ENCODE measurements at places on chromosomes 2 and 18. TPM values are rescaled to one million over a fixed set of nuclear protein-coding genes. Genes with fewer than 3 reads are reported as not detected.
A peak's percentile ranks its signal among the peaks of the same experiment; 100 is the strongest.

- DNase-seq = no peak
These were observed 77.6 kb downstream of the CCDC148 start for GRCh38 chr2:158378926-158379325.

DNA sequence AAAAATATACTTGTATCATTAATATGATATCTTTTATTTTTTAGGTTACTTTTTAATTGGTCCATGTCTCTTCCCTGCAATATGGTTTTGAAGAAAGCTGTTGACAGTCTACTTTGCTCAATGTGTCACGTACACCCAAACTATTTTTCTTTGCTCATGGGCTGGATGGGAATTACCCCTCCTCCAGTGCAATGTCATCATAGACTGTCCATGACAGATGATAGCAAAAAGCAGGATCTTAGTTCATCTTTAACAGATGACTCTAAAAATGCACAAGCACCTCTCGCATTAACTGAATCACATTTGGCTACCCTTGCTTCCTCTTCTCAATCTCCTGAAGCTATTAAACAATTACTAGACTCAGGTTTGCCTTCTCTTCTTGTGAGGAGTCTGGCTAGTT is 112.9 kb upstream of the TTC27 start:
- DNase-seq = no peak

DNA sequence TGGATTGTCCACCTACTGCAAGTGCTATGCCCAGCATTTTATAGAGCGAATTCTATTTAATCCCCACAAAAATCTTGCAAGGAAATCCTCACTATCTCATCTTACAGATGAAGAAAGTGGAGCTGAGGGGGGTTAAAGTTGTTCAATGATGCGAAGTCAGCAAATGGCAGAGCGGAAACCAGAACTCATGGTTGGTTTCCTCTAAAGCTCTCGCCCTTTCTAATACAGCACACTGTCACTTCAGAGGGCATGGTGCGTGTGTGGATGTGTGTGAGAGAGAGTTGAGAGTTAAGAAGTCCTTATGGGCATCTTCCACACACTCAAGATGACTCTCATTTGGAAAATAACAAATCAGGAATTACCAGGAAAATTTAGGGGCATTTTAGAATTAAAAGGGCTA is 78.4 kb downstream of the TGFA start:
- no peak for DNase-seq

DNA sequence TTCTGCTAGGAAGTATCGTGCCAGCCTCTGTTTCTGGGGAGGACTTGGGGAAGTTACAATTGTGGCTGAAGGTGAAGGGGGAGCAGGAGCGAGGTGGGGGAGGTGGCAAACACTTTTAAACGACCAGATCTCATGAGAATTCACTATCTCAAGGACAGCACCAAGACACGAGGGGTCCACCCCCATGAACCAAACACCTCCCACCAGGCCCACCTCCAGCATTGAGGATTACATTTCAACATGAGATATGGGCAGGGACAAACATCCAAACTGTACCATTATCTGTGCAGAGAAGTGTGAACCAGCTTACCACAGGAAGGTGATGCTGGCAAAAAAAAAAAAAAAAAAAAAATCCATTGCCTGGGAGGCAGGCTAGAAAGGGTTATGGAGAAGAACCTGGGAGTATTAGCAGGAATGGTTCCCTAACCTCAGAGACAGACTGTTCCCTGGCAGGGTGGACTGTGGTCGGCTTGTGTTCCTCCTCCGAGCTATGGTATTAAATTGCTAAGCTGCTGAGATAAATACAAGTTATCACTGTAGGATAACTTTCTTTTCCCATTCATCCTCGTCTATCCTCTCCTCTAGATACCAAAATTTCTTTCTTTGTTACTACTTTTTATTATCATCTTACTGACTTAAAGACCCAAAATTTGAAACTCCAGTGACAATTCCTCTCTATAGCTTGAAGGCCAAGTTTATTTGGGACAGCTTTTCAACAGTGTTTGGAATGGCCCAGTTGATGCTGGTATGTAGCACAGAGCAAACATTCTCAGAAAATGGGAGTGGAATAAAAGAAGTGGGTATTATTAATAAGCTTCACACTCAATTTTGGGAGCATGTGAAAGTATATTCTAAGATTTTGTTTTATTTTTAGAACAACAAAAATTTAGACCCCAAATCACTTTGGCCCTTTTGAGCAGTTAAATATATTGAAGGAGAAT is 73.7 kb upstream of the MAP3K20 start:
- no peak for DNase-seq

- peak; percentile 87 for DNase-seq
These were observed 84.7 kb upstream of the NEDD4L start for GRCh38 chr18:57959278-57959677.

GRCh38 chr2:227479865-227480475 is 8.0 kb downstream of the AGFG1 start:
- peak; percentile 56 for DNase-seq

- no peak for DNase-seq
These were observed 9.2 kb downstream of the SLC39A10 start for GRCh38 chr2:195666113-195666712.

GRCh38 chr2:46076251-46076650 is 221.0 kb upstream of the EPAS1 start:
- no peak for DNase-seq

GRCh38 chr2:116754381-116755101 is 1060.0 kb upstream of the DDX18 start:
- DNase-seq = no peak

- DNase-seq = no peak
These were observed 5.7 kb downstream of the PSME4 start for GRCh38 chr2:53964987-53965687.

The TSHZ1 gene
- total RNA-seq = 4.1 TPM

The IL36A gene
- not detected for total RNA-seq

The HOXD13 gene
- total RNA-seq = 10.3 TPM

The GPR45 gene
- total RNA-seq = 0.98 TPM

The MALL gene
- not detected for total RNA-seq

The CMPK2 gene
- 3.8 TPM for total RNA-seq
